ENCODE measurements at places on chromosomes 2 and 18. TPM values are rescaled to one million over a fixed set of nuclear protein-coding genes. Genes with fewer than 3 reads are reported as not detected.

DNA sequence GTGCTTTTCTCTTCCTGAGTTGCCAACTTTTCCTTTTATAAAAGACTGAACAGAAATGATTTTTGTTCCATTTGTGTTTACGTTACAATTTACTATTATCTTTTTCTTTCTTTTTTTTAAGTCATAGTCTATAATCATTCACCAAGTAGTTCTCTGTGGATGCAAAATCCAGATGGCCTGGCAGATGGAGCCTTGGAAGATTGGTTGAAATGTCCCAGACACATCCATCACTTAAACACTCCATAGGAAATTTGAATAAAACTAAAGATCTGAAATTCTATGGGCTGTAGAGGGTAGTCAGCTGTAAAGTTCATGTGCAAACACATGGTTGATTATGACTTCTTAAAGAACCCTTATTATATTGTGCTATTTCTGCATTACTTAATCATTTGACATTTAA is 164.8 kb upstream of the DOCK10 start:
- no peak for DNase-seq

DNA sequence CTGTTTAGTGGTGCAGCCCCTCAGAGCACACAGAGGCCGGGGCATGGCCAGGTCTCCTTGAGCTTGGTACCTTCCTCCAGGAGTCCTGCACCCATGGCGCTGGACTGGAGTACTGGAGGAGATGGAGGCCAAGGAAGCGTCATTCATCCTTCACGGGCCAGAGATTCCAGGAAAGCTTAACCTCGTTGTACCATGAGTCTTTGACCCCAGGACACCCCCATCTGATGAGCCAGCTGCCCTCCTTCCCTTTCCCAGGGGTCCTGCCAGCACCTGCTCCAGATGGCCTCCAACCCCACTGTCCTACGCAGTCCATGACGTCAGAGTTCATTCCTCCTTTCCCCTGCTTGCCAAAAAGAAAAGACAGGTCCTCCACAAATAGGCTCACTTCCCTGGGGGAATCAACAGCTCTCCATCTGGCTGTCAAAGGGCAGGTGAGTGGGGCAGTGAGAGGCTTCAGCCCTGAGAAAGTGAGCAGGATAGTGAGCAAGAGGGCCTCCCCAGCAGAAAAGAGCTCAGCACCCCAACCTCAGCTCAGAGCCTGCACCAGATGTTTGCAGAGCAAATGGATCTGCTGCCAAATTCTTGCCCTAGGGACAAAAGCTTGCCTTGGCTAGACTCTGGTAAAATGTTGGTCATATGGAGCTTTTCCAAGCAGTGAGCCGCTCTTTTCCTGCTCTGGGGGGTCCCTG is 4.5 kb upstream of the NPPC start:
- DNase-seq = peak; percentile 59

DNA sequence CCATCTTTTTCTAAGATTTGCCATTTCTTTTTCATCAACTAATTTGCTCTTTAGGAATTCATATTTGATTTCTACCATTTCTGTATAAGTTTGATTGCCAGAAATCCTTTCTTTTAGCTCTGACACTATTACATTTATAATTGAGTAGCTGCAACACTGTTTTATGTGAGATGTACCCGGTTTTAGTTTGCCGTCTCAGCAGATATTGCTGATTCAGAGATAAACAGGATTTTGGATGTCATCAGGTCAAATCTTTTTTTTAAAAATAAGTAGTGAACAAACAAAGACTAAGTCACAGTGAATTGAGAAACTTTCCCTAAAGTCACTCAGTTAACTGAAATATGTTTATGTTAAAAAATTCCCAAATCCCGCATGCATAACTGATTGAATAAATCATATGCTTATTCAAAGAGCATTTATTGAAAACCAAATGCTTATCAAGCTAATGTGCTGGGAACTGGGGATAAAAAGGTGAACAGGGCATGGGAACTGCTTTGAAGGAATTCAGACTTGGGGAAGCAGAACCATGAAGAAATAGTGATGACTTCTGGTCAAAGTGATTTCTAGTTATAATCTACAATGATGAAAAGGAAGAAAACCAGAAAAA is 19.5 kb upstream of the CCDC102B start:
- DNase-seq = no peak

DNA sequence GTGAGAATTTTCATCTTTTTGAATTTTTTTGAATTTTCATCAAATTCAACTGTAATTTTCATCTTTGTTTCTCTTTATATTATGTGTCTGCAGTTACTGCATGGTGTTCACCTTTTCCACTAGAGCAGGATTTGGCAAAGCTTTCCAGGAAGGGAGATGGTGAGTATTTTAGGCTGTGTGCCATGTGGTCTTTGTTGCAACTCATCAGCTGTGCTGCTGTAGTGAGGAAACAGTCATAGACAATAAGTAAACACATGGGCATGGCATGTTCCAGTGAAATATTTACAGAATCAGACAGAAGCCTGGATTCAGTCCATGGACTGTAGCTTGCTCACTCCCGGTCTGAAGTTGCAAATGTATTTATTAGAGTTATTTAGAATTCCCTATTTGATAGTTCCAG is 120.4 kb downstream of the DCDC2C start:
- DNase-seq = no peak

- peak; percentile 30 for DNase-seq
These were observed 106.1 kb downstream of the TXNL1 start for GRCh38 chr18:56532176-56532840.

DNA sequence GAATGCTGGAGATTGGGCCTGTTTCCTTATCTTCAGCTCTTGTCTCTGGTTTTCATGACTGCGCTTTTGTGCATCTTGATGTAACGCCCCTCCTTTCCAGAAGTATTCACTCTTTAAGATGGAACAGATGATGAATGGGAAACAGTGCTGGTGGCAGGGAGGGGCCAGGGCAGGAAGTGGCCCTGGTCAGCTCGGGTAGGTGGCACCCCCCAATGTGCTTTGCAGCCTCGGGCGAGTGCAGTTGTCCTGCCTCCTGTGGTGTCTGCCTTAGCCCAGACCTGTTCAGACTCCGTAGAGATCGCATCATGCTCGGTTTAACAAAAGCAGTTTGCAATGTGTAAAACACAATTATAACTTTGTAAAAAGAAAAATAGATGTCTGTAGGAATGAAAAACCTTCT is 17.0 kb upstream of the MGAT4A start:
- no peak for DNase-seq

DNA sequence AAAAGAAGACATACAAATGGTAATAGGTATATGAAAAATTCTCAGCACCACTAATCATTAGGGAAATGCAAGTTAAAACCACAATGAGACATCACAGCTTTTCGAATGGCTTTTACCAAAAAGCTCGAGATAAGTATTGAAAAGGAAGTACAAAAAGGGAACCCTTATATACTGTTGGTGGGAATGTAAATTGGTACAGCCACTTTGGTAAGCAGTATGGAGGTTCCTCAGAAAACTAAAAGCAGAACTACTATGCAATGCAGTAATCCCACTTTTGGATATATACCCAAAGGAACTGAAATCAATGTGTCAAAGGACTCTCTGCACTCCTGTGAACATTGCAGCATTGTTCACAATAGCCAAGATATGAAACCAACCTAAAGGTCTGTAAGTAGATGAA is 107.5 kb upstream of the SPATS2L start:
- DNase-seq = no peak

DNA sequence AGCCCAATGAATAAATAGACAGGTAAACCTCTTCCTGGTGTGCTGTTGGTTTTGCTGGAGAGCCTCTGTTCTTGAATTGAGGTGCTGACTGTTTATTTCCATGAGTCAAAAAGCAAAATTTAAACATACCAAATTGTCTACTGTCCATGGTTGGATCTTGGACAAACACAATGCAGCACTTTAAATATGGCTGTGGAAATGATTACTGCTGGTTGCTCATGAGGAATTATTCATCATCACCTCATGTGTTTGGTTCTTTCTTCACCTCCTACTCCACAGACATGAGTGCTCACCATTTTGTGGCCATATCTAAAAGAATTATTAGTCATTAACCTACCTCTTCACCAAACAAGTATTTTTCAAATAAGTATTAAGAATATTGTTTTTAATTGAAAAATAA is 85.3 kb upstream of the GALNT5 start:
- peak; percentile 35 for DNase-seq

- DNase-seq = no peak
These were observed 432.9 kb upstream of the MYT1L start for GRCh38 chr2:2764001-2764355.

The TRABD2A gene
- total RNA-seq = 0.33 TPM

The NXPH2 gene
- total RNA-seq = not detected

The POTEE gene
- not detected for total RNA-seq

The NOP58 gene
- total RNA-seq = 71.4 TPM

All from fibroblast of the aortic adventitia (primary cell).